ENCODE measurements at places on chromosomes 6 and 20.
A peak's percentile ranks its signal among the peaks of the same experiment; 100 is the strongest.

GRCh38 chr6:166003569-166003968 lies 164.1 kb downstream of the TBXT start:
- no peak for DNase-seq

GRCh38 chr20:1841554-1842140 lies 53.6 kb upstream of the SIRPA start:
- DNase-seq: no peak

DNA sequence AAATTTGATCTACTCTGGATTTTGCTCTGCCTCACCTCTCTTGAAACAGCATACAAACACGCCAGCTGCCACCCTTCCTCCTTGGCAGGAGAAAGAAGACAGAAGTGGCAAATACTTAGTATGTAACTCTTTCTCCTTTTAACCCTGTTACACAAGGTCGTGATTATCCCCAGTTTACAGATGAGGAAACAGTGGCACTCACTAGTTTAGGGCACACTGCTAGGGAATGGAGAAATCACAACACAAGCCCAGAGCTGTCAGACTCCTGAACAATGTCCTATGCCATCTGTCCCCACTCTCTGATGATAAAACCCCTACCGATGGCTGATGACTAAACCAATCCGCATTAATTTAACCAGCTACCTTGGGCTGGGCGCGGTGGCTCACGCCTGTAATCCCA lies 79.7 kb downstream of the FGD2 start:
- DNase-seq: no peak

- DNase-seq: no peak
Observed at GRCh38 chr6:8414844-8415243, 20.5 kb downstream of the SLC35B3 start.

- no peak for DNase-seq
Observed at GRCh38 chr6:148803979-148804378, 57.1 kb downstream of the UST start.

DNA sequence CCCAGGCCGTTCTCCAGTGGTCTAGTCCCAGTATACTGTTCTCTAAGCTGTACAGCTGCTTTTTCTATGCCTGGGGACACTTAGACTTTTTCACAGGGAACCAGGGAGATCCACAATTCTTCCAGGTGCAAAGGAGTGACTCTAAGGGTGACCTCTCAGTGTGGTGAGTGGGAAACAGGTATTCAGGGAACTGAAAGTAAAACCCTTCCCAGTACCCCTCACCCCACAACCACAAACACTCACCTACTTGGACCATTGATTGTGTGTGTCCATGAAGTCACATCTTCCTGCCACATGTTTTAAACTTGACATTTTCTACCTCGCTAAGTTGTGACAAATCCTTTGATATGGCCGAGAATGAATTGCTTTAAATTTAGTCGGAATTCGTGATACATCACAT lies 183.6 kb downstream of the CLIC5 start:
- no peak for DNase-seq

DNA sequence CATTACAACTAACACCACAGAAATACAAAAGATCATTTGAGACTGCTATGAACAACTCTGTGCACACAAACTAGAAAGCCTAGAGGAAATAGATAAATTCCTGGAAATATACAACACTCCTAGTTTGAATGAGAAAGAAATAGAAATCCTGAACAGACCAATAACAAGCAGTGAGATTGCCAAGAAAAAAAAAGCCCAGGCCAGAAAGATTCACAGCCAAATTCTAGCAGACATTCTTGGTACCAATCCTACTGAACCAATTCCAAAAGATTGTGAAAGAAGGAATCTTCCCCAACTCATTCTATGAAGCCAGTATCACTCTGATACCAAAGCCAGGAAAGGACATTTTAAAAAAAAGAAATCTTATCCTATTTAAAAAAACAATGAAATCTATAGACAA lies 7.0 kb upstream of the CDK19 start:
- no peak for DNase-seq

GRCh38 chr20:10781526-10781925 lies 107.7 kb upstream of the JAG1 start:
- DNase-seq: no peak

DNA sequence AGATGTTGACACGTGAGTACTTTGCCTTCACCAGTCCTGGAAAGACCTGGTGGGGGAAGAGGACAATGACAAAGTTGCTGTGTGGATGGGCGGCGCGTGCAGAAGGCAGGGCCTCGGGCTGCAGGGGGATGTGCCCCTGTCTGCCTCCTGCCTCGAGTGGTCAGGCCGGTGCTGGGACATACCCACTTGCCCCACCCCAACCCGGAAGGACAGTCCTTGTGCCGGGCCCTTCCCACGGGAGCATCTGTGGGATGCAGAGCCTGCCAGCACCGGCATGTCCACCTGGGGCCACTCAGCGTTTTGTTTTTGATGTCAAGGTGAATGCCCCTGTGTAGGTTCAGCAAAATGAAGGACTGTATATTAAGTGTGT lies 60.5 kb upstream of the BHLHE23 start:
- DNase-seq: no peak

GRCh38 chr6:83071023-83071422 lies 3.6 kb downstream of the DOP1A start:
- DNase-seq: no peak

DNA sequence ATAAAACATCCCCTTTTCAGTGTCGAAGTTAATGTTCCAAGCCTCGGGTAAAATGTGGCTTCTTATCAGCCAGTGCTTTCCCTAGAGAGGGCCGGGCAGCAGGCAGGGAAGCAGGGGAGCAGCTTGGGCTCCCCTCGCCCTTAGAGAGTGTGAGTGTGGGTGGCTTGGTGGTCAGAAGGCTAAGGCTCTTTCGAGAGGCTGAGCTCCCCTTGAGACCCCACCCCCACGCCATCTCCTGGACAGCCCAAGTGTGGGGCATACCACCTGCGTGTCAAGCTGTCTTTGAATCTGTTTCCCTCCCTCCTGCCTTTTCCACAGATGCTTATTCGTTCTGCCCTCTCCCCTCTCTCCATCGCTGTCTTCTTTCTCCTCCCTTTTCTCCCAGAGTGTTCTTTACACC lies 95.1 kb upstream of the FOXP4 start:
- DNase-seq: no peak

DNA sequence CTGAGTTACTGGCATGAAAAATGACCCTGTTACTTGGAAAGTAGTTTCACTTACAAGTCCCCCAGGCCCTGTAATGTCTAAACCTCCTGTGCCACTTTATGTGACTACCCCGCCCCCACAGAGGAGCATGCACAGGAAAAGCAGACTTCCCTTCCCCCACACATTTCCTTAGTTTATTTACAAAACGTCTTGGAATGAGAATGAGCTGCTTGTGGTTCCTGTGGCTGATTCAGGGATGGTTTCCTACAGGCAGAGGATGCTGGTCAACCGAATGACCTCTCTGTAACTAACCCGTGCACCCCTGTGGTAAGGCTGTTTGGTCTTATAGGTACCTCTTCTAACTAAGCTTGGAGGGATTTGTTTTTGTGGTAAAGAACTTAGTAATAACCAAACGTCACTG lies 28.5 kb downstream of the RSPO3 start:
- no peak for DNase-seq

DNA sequence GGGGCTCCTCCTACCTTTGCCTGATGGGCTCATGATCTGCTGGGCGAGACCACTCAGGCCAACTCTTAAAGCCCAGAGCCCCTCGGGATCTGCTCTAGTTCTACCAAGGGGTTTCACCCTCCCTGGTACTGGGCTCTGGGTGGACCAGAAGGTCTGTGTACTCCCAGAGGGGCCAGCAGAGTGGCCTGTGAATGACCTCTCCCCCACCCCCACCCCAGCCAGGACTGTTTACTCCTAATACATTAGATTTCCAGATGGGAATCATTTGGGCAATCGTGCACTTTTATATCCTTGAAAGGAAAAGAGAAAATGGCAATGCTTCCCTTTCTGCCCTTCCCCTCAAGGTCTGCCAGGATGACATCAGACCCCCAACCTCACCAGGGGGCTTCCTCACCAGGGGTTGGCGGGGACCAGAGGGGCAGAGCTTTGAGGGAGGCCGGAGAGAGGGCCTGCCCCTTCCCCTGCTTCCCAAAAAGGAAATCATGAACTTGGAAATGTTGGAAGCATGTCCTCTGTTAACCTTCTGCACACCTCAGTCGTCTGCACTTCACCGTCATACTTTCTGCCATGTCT lies 37.1 kb upstream of the PMEPA1 start:
- peak; percentile 27 for DNase-seq

DNA sequence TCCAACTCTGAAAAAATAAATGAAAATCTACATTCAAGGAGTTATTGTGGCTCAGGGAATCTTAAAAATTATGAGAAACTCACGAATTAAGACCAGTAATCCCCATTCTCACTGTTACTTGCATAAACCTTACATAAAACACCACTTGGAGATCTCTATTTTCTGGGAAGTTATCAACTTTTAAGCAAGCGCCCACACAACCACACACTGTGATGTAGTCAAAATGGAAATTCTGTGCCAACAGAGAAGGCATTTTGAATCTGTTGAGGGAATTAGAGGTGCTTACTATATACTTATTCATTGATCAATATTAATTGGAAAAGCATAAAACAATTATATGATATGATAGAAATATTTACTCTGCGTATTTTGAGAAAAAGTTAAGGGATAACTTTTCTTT lies 58.7 kb downstream of the HAO1 start:
- DNase-seq: no peak

- DNase-seq: no peak
Observed at GRCh38 chr20:17295151-17295726, 68.4 kb downstream of the PCSK2 start.

- no peak for DNase-seq
Observed at GRCh38 chr20:60053125-60053817, 95.0 kb downstream of the CDH26 start.

GRCh38 chr20:60255415-60255814 lies 297.2 kb downstream of the CDH26 start:
- no peak for DNase-seq

DNA sequence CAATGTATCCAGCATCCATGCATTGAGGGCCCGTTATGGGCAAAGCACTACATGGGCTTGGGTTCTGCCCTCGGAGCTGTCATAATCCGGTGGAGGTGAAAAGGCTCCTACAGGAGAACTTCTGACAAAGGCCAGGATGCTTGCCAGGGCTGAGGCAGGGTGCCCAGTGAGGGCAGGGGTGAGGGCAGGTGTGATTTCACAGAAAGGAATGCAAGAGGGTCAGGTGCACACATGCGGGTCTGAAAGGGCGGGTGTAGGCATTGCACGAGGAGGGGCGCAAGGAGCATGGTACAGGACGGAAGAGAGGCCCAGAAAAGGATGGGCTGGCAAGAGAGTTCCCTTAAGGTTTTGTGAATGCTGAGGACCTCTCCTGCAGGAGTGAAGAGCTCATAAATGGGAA lies 348.0 kb downstream of the BTBD3 start:
- DNase-seq: no peak

DNA sequence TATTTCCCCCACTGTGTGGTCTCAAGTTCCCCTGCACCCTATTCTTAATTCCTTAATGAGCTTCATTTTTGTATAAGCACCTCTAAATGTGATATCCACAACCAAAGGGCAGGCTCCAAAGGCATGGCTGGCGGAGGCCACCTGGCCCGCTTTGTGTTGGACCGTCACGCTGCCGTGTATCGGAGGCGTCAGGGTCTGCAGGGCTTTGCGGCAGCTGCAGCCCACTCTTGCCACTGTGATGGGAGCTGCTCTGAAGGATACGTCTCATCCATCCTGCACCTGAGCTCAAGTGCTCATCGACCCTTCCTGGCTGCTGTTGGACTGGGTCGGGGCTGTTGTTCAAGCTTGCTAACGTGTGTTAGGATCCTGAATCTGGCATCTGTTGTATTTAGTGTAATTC lies 177.6 kb downstream of the ARID1B start:
- DNase-seq: no peak

- no peak for DNase-seq
Observed at GRCh38 chr20:53774461-53775203, 181.0 kb upstream of the ZNF217 start.

Data from activated effector memory CD4-positive, alpha-beta T cell treated with anti-CD3 and anti-CD28 coated beads, Interleukin-2, amount 50 U/mL, for 16 hours (primary cell).